ENCODE measurements at places on chromosomes 11 and 22.

- DNase-seq, result no peak
Observed at GRCh38 chr11:33682446-33682845, 18.2 kb downstream of the C11orf91 start.

GRCh38 chr11:74672956-74673692 is 58.1 kb downstream of the CHRDL2 start:
- DNase-seq, result no peak

GRCh38 chr11:101397979-101398378 is 185.8 kb downstream of the TRPC6 start:
- no peak for DNase-seq

- no peak for DNase-seq
Observed at GRCh38 chr22:37094239-37094638, 15.3 kb downstream of the TMPRSS6 start.

- DNase-seq, result no peak
Observed at GRCh38 chr11:742156-742546, 5.1 kb upstream of the TALDO1 start.

- DNase-seq, result no peak
Observed at GRCh38 chr22:27557286-27558008, 244.1 kb downstream of the MN1 start.

All from NCI-H1694 (cell line).